ENCODE measurements at places on chromosomes 6 and 20. TPM values are rescaled to one million over a fixed set of nuclear protein-coding genes. Genes with fewer than 3 reads are reported as not detected.

The MAS1 gene
- 0.68 TPM for total RNA-seq

The SLC22A7 gene
- not detected for total RNA-seq

The SIRPD gene
- not detected for total RNA-seq

GRCh38 chr20:25467441-25467840 is 60.0 kb downstream of the GINS1 start:
- peaks cover 3% of the 10 kb centered on the region for H3K4me1 ChIP-seq
- no peaks in the 10 kb centered on the region for H3K27me3 ChIP-seq
- peaks cover 34% of the 10 kb centered on the region for H3K36me3 ChIP-seq
- H3K4me3 ChIP-seq, result no peak overlapping the region
- H3K27ac ChIP-seq, result no peak overlapping the region
- DNase-seq, result no peak

GRCh38 chr6:111098597-111098996 is 11.3 kb downstream of the SLC16A10 start:
- peaks cover 5% of the 10 kb centered on the region for H3K4me1 ChIP-seq
- H3K27me3 ChIP-seq, result no peaks in the 10 kb centered on the region
- no peak for DNase-seq

DNA sequence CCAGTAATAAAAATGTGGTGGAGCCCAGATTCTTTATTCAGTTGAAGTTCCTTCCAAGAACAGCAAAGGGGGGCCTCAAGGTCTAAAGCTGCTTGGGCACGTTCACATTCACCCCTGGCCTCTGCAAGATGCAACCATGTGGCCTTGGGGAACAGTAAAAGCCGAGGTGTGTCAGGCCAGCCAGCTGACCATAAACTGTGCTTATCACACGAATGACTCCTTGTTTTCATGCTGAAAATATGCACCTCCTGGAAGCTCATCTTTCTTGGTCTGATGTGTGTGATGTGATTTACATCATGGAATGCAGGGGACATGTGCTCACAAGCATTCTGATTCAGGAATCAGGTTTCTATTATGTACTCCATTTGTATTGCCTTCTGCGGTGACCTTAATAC is 211.6 kb upstream of the MARCKS start:
- H3K4me3 ChIP-seq, result no peak overlapping the region
- DNase-seq, result no peak
- peaks cover 28% of the 10 kb centered on the region for H3K4me1 ChIP-seq

GRCh38 chr6:44216677-44217331 is at the start of gene MYMX:
MYMX (plus strand) TSS chr6:44216926; CDS start chr6:44217472, 546 bp downstream.
- H3K4me3 ChIP-seq, result peak within 1 kb of the TSS; percentile 53
- H3K27ac ChIP-seq, result peak within 1 kb of the TSS; percentile 99
- DNase-seq, result peak; percentile 70
- H3K4me1 ChIP-seq, result peaks cover 40% of the 10 kb centered on the region
- no peaks in the 10 kb centered on the region for H3K36me3 ChIP-seq

DNA sequence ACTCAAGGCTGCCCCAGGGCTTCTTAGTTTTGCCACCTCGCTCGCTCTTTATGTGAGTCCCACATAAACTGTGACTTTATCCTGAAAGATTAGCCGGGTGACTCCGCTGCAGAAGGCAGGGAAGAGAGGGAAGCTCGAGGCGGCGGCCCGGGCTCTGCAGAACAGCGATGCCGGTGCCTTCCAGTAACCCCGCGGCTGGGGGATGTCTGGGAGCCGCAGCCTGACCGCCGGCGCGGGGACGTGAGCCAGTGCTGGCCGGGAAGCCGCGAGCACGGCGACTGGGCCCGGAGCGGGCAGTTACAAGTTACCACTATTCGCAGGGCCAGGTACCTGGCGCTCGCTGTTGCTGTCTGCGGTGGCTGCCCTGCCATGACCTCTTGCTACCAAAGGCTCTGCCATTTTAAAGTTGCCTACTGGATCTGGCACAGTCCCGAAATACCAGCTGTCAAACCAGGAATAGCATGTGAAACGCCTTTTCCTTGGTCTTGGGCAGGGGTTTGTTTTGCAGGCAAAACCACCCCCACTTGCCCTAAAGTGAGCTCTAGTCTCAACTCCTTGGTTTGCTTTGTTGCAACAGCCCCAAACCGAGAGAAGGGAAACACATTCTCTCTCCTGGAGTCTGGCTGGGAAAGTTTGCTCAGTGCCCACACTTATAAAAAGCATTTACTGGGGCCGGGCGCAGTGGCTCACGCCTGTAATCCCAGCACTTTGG is 124.0 kb upstream of the SLC2A12 start:
- H3K36me3 ChIP-seq, result peaks cover 24% of the 10 kb centered on the region
- peak overlapping the region; percentile 85 for H3K4me3 ChIP-seq
- peak overlapping the region; percentile 83 for H3K27ac ChIP-seq
- H3K27me3 ChIP-seq, result peaks cover 21% of the 10 kb centered on the region
- peaks cover 49% of the 10 kb centered on the region for H3K4me1 ChIP-seq

DNA sequence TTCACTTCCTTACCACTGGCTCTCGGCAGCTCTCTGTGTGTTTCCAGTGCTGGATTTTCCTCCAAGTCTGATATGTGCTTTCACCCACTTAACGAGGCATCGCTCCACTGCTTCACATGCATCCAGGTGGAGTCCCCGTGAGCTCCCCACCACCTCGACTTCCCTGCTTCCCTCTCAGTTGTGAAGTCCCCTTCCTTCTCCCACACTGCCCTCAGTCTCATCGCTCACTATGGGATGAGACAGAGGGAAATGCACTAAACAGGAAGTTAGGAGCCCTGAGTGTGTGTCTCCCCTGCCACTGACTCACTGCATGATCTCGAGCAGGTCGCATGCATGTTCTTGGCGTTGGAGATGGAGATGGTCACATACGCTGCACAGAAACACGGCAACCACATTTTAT is 84.0 kb downstream of the MTHFD1L start:
- H3K4me1 ChIP-seq, result no peaks in the 10 kb centered on the region
- no peak overlapping the region for H3K4me3 ChIP-seq

- no peaks in the 10 kb centered on the region for H3K36me3 ChIP-seq
- peak overlapping the region; percentile 88 for H3K27ac ChIP-seq
- no peaks in the 10 kb centered on the region for H3K27me3 ChIP-seq
- no peak for DNase-seq
Measured at GRCh38 chr6:125019281-125019680, 57.0 kb downstream of the RNF217 start.

DNA sequence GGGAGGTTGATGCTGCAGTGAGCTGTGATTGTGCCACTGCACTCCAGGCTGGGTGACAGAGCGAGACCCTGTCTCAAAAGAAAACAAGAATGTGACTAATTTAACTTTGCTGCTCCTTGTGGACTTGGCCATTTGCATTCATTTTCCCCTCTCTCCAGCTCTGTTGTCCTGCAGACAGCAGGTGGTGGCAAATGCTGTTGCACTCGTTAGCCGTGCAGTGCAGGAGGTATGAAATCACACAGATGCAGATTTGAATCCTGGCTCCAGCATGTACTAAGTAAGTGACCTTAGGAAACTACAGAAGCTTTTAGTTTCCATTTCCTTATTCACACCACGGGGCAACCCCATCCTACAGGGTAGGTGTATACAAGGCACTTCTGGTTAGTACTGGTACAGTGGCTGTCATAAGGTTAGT is 9.6 kb upstream of the BEND3 start:
- no peak for DNase-seq
- no peak overlapping the region for H3K4me3 ChIP-seq
- H3K27ac ChIP-seq, result peak overlapping the region; percentile 89
- H3K27me3 ChIP-seq, result no peaks in the 10 kb centered on the region
- peaks cover 64% of the 10 kb centered on the region for H3K4me1 ChIP-seq

- peak overlapping the region; percentile 8 for H3K27ac ChIP-seq
- H3K4me3 ChIP-seq, result no peak overlapping the region
- peaks cover 25% of the 10 kb centered on the region for H3K36me3 ChIP-seq
- peaks cover 26% of the 10 kb centered on the region for H3K4me1 ChIP-seq
- DNase-seq, result no peak
Measured at GRCh38 chr20:25565578-25566157, 19.7 kb downstream of the NINL start.

DNA sequence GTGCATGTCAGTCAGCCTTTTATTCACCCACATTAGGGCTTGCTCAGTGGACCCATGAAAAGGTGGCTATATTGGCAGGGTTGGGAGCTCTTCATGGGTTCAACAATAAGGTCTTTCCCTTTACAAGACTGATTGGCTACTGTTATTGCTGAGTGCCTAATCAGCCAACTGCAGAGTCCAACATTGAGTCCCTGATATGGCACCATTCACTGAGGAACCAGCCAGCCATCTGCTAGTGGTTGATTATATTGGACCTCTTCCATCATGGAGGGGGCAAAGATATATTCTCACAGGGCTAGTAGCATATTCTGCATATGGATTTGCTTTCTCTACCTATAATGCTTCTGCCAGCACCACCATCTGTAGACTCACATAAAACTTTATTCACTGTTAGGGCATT is 69.9 kb downstream of the CDKAL1 start:
- no peak overlapping the region for H3K4me3 ChIP-seq
- no peak for DNase-seq
- H3K36me3 ChIP-seq, result 0 out of 2 replicates have a peak, but pooled peaks cover 3% of the 10 kb centered on the region
- peaks cover 20% of the 10 kb centered on the region for H3K4me1 ChIP-seq
- H3K27ac ChIP-seq, result no peak overlapping the region

DNA sequence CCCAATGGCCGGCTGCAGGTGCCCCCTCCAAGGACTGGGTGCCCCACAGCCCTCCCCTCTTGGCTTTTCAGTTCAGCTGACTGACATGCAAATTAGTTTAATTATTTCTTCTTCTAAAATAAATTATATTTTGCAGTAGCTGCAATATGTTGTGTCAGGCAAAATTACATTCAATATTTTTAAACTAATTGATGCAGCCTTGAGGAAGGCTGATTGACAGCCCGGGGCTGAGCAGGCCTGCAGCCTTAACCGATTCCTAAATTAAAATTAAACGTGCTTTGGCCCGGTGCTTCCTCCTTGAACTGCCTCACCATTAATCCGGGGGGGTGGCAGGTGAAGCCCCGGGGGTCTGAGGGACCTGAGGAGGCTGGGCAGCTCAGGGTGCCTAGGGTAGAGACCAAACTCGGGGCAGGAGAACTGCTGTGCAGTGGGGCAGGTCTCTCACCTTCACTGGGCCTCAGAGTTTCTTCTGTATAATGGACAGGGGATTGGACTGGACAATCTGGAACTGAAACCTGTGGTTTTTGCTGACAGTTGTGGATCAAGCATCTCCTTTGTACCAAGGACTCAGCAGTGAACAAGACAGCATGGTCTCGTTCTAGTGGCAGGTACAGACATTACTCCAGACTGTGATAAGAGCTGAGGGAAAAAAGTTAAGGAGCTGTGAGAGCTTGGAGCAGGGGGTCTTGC is 72.5 kb downstream of the CD40 start:
- no peak overlapping the region for H3K27ac ChIP-seq
- H3K27me3 ChIP-seq, result peaks cover 3% of the 10 kb centered on the region
- H3K4me1 ChIP-seq, result peaks cover 5% of the 10 kb centered on the region
- DNase-seq, result no peak
- H3K4me3 ChIP-seq, result no peak overlapping the region

DNA sequence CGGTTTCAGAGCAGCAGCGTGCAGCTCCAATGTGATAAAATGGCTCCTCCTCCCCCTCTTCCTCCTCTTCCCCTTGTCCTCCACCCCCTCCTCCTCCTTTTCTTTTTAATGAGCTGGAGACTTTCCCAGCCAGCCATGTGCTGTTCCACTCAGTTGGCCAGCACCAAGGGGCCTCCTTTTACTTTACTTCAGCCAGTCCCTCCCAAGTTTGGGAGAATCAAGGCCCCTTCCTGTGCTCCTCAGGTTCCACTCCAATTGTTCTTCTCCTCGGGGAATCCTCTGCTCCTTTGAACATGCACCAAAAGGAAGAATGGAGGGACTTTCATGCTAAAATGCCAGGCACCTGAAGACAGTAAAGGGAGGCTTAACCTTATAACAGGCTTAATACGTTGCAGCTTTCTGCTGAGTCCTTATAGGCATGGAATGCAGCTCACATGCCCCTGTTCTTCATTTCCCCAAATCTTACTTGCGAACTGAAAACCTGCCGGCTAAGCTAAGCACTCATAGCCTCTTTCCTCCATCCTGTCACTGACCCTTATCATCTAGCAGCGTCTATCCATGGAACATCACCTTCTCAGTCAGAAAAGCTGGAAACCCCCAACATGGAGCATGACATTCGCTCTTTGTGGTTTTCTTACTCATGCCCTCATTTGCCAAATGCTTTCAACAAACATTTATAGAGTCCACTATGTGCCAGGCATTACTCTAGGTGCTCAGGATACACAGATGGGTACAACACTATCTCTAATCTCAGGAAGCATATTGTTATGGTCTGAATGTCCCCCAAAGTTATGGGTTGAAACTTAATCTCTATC is 170.6 kb downstream of the PHACTR1 start:
- H3K27me3 ChIP-seq, result no peaks in the 10 kb centered on the region
- H3K4me3 ChIP-seq, result no peak overlapping the region
- H3K36me3 ChIP-seq, result peaks cover 35% of the 10 kb centered on the region

- H3K4me3 ChIP-seq, result peak overlapping the region; percentile 92
- no peaks in the 10 kb centered on the region for H3K27me3 ChIP-seq
- no peak overlapping the region for H3K27ac ChIP-seq
- DNase-seq, result peak; percentile 21
- peaks cover 17% of the 10 kb centered on the region for H3K4me1 ChIP-seq
Measured at GRCh38 chr6:147201885-147202515, 2.2 kb upstream of the STXBP5 start.

GRCh38 chr6:23783901-23784300 is 342.1 kb upstream of the NRSN1 start:
- no peaks in the 10 kb centered on the region for H3K27me3 ChIP-seq
- H3K4me3 ChIP-seq, result no peak overlapping the region
- H3K36me3 ChIP-seq, result no peaks in the 10 kb centered on the region
- H3K27ac ChIP-seq, result no peak overlapping the region
- DNase-seq, result no peak

DNA sequence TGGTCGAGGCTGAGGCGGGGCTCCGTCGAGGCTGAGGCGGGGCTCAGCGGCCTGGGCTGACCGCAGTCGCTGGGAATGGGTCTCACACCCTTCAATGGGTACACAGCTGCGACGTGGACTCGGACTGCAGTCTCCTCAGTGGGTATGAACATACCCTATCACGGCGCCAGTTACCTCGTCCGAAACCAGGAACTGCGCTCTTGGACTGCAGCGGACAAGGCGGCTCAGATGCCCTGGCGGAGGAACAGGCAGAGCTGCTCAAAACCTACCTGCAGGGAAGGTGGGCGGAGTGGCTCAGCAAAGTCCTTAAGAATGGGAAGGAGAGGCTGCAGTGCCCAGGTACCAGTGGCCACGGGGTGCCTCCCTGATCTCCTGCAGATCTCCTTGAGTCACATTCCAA is 14.2 kb downstream of the HLA-A start:
- DNase-seq, result no peak
- no peaks in the 10 kb centered on the region for H3K36me3 ChIP-seq
- H3K27me3 ChIP-seq, result peaks cover 10% of the 10 kb centered on the region
- no peak overlapping the region for H3K27ac ChIP-seq
- no peak overlapping the region for H3K4me3 ChIP-seq

GRCh38 chr6:5712349-5713215 is 294.1 kb downstream of the NRN1 start:
- no peaks in the 10 kb centered on the region for H3K27me3 ChIP-seq
- no peak overlapping the region for H3K27ac ChIP-seq
- peaks cover 16% of the 10 kb centered on the region for H3K36me3 ChIP-seq
- H3K4me1 ChIP-seq, result peaks cover 26% of the 10 kb centered on the region
- no peak for DNase-seq
- H3K4me3 ChIP-seq, result no peak overlapping the region

DNA sequence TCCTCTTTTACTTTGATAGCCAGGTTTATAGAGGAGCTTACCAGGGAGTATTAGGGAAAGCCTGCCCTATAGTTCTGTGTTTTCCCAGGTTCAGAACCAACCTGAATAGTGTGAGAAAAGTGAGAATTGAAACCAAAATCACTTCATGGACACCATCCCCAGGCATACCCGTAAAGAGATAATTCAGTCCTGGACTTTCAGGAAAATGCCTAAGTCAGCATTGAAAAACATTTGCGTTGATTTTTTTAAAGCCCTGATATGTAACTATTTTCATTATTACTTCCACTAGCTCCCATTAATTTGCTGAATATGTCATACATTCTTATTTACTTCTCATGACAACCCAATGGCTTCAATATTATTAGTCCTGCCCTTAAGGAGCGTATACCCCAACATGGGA is 77.4 kb upstream of the TCF21 start:
- no peak overlapping the region for H3K27ac ChIP-seq
- no peak overlapping the region for H3K4me3 ChIP-seq
- DNase-seq, result no peak
- peaks cover 10% of the 10 kb centered on the region for H3K36me3 ChIP-seq
